ENCODE measurements at places on chromosomes 2 and 18.
A peak's percentile ranks its signal among the peaks of the same experiment; 100 is the strongest.

DNA sequence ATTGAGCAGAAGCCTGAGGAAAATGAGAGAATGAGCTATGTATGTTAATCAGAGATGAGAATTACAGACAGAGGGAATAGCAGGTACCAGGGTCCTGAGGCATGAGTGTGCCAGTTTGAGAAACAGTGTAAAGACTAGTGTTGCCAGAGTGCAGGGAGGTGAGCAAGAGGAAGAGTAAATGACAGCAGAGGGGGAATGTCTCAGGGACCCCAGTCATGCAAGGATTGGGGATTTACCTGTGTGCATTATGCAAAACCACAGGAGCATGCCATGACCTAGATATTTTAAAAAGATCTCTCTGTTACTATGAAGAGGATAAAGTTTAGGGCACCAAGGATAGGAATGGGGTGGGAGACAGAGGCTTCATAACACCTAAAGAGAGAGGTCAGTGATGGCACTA is 72.1 kb downstream of the TTC32 start:
- DNase-seq: no peak

- no peak for DNase-seq
Measured at GRCh38 chr2:3114406-3115185, 263.0 kb downstream of the EIPR1 start.

DNA sequence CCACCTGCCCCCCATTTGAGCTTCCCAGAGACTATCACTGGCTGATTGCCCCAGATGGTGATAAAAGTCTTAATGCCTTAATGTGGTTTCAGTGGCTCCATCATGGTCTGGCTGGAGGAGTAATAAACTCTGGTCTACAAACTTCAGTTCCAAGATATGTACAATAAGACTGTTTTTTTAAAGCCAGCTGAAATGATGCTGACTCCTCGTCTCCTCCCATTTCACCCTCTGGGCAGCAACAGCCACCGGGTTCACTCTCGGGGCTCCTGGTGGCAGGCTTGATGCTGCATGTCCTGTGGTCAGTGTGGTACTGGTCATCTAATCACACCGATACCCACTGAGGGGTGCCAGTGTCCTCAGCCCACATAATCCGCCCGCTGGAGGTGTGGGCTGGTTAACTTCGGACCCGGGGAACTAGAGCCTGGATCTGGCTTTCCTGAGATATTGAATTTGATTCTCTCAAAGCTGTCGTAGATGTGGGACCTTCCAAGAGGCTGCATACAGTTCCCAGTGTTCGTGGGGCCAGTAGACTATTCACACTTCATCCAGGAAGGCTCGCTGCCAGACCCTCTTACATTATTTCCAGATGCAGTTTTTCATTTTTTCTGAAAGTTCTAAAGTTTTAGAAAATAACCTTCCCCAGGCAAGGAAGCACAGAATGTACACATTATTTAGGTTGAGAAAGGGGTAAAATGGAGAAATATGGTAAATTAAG is 95.3 kb downstream of the GALR1 start:
- no peak for DNase-seq

GRCh38 chr18:20996418-20996817 is 115.2 kb downstream of the ROCK1 start:
- DNase-seq: no peak

GRCh38 chr2:119333360-119333759 is 33.3 kb downstream of the C2orf76 start:
- no peak for DNase-seq

- no peak for DNase-seq
Measured at GRCh38 chr2:215507136-215507535, 71.3 kb upstream of the FN1 start.

DNA sequence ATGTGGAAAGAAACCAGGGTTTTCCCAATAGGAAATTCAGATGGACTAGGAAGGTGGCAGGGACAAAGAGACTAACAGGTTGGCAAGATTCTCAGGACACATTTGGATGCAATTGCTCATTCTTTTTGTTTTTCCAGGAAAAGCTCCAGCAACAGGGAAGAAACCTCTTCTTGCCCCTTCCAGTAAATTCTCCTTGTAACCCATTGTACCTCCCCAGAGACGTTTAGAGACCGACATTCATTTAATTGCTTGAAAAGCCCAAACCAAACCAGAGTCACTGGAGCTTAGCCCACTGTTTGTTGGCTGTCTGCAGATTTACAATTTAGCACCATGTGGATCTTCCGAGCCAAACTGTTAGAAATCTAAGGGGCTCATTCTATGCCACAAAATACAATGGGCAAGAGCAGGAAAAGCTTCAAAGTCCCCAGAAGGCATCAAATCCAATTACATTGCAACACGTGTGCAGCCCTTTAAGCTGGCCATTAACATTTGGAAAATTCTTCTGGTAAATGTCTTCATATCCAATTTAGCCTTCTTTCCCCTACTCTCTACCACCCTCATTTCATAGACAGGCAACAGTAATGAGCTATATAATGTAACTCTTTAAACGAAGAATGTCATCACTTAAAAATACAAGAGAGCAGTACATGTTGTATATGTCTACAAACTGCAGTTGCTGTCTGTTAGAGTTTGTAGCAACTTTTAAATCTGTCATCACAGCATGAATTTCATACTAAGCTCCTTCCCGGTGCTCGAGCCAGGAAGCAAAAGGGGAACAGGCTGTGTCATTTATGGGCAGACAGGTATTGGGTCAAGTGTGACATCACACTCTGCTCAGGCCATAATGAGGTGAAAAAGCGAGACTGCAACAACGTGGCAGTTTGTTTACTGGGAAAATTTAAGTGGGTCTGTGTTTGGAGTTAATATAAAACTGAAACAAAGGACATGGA is 235.6 kb upstream of the HNRNPA3 start:
- DNase-seq: no peak

DNA sequence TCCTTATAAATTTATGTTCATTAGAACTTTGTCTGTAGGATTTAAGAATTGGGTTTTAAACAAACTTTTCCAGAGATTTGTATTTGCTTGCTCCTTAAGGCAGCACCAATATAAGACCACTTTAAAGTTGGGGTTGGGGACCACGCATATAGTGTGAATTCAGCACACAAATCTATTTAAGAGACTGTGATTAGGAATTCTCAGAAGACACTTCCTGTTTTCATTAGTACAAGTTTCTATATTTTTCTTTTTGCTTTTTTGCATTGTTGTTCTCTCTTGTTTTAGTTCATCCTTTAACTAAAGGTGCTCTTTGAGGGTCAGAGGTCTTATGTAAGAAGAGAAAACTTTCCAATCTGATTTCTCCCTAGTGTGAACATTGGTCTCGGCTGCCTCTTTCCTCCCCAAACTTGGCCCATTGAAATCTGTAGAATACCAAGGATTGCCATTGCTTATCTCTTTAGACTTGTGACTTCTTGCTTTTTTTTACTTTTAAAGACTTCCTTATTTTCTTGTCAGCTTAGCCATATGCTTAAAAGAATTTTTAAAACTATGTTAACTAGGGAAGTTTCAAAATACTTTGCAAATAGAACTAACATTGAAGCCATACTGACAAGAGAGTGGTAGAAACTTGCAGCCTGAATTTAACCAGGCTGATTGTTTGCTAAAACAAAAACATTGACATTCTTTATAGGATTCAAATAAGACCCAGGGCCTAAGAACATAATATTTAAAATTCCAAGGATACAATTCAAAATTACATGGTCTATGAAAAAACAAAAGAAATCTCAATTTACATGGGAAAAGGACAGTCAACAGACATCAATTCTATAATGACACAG is 264.1 kb upstream of the FN1 start:
- no peak for DNase-seq

DNA sequence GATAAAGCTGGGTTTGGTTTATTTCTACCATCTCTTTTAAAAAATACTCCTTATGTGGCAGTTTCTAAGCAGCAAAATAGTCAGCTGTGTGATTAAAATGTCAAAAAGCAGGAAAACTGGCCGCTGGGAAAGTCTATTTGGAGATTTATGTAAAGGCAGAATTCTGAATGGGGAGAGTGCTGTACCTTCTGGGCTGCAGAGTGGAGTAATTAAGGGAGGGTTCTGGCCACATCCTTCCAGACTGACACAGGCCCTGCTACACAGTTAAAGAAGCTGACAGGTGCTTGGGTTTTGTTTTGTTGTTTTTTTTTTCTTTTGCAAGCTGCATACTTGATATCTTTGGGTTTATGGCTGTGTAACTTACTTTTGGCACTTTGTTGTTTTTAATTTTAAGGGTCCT is 157.2 kb downstream of the WDSUB1 start:
- no peak for DNase-seq

GRCh38 chr2:62354771-62355561 is 151.0 kb downstream of the TMEM17 start:
- DNase-seq: no peak

DNA sequence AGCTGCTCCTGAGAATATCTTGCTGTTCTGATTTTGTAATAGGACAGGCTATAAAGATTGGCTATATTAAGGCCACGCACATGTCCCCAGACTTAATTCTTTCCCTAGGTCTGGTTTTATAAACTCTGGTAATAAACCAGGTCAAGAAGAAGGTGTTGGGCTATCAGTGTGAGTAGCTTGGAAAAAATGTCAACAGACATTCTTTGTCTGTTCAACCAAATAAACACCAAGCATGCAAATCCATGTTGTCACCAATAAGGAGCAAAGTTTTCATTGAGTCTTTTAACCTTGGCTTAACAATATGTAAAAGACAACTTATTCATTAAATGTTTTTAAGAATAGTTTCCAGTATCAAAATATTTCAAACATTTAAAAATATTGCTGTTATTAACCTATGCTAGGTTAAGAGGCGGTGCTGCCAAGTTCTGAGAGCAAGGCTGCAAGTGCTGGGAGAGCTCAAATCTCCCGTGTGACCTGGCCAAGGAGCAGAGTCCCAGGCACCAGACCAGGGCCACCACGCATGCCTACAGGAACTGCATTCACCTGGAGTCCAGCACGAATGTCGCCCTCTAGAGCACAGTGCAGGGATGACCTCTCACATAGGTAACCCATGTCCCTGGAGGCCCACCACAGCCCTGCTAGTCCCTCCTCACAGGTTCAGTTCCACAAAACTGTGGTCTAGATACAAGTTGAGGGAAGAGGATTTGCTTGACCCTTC is 120.5 kb upstream of the POU3F3 start:
- DNase-seq: peak; percentile 24

DNA sequence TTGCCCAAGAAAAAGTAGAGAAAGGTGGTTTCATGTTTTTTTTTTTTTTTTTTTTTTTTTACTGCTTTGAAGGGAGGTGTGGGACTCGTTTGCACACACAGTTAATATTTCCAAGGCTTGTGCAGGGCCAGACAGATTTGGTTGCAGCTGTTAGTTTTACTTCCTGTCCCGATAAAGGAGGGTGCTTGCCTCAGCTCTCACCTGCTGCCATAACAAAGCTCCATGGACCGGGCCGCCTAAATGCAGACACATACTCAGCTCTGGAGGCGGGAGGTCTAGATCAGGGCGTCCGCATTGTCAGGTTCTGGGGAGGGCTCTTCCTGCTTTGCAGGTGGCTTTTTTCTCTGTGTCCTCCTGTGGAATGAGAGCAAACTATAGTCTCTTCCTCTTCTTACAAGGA is 69.9 kb downstream of the ODC1 start:
- DNase-seq: no peak

GRCh38 chr2:37201766-37202165 is 5.5 kb downstream of the CEBPZOS start:
- DNase-seq: no peak

GRCh38 chr18:77359561-77360314 is 110.1 kb downstream of the GALR1 start:
- no peak for DNase-seq

- DNase-seq: no peak
Measured at GRCh38 chr18:11125492-11126315, 23.7 kb downstream of the PIEZO2 start.

- no peak for DNase-seq
Measured at GRCh38 chr18:4454537-4455112, 482 bp downstream of the DLGAP1 start.

- DNase-seq: no peak
Measured at GRCh38 chr2:112733456-112733855, 12.6 kb downstream of the NT5DC4 start.

DNA sequence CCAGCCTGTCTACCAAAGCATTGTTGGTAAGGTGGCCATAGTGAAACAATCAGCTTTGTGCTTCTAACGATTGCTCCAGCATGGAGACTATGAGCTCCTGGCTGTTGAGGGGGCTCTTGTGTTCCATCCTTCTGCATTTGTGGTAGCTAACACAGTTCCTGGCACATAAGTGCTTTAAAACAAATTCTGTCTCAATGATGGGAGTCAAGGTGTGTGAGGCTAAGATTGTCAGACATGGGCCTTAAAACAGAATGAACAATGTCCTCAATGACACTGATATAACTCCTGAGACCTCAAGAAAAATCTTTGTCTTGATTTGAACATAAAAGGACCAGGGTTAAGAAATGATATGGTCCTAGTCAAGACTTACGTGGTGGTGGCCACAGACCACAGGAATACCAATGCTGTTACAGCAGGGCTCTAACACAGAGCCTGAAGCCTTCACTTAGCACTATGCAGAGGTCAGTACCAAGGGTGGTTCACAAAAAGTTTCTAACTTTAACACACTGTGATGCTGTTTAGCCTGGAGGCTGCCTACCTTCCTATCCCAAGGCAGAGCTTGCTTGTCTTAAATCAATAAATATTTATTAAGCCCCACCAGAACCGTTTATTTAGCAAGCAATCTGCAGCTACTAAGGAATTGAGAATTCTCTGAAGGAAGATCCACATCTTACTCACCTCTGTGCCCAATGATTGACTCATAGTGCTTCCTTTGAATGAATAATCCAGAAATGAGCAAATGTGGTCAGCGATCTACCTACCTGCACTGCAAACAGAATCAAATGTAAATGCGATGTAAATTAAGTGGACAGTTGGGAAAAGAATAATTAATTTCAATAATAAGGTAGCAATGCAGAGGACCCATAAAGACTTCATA is 35.1 kb downstream of the EVA1A start:
- no peak for DNase-seq

DNA sequence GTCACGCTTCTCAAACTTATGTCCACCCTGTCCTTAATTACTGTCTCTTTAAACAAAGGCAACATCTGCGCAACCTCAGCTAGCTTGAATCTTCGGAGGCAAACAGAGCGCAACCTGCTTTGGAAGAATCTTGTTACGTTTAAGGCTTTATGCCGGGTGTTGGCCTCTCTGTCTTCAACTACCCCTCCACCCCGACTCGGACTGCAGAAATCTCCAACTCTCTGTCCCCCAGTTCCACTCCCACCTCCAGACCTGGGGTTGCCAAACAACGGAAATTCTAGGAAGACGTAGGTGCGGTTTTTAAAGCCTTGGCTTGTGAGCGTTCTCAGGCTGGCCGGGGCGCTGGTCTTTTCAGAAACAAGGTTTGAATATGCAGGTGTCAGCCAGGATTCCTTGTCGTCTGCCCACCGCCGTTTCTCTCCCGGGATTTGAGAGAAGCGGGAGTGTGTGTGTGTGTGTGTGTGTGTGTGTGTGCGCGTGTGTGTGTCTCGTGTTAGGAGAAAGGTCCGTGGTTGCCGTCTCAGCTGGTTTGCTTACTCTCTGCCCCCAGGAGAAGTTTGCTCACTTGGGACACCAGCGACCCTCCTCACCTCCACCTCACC is 1.1 kb upstream of the ONECUT2 start:
- DNase-seq: no peak

GRCh38 chr2:12057436-12058166 is 311.2 kb downstream of the LPIN1 start:
- no peak for DNase-seq

- DNase-seq: no peak
Measured at GRCh38 chr18:14776801-14777200, 28.8 kb downstream of the ANKRD30B start.

- no peak for DNase-seq
Measured at GRCh38 chr2:200702646-200703118, 109.0 kb upstream of the BZW1 start.
